Placental epithelial cell (primary cell): ENCODE measurements at places on chromosomes 4 and X. TPM values are rescaled to one million over a fixed set of nuclear protein-coding genes. Genes with fewer than 3 reads are reported as not detected.

The EREG gene
- total RNA-seq = 3.5 and 5.3 TPM in 2 replicates

The TEX13D gene
- not detected in 2 replicates for total RNA-seq

The CCDC158 gene
- total RNA-seq = under 0.01 and 0.11 TPM in 2 replicates

The TKTL2 gene
- total RNA-seq = not detected in 2 replicates

The UGT2B11 gene
- not detected in 2 replicates for total RNA-seq

The NSG1 gene
- total RNA-seq = 102 and 108 TPM in 2 replicates

The CLCN5 gene
- 23.9 and 29.8 TPM in 2 replicates for total RNA-seq

The BEX1 gene
- total RNA-seq = not detected in 2 replicates

The NEIL3 gene
- 2.6 and 4.3 TPM in 2 replicates for total RNA-seq

The MTTP gene
- not detected in 2 replicates for total RNA-seq

The TBX22 gene
- total RNA-seq = not detected in 2 replicates

The GABRB1 gene
- total RNA-seq = under 0.01 and 0.11 TPM in 2 replicates

The CASK gene
- 18.5 and 33.4 TPM in 2 replicates for total RNA-seq

The ATP5ME gene
- 60.2 and 91.5 TPM in 2 replicates for total RNA-seq

The YY2 gene
- total RNA-seq = 0.98 and 1.6 TPM in 2 replicates

The CLDN34 gene
- not detected in 2 replicates for total RNA-seq

The TMEM192 gene
- 3.9 and 15.0 TPM in 2 replicates for total RNA-seq

The PCSK1N gene
- 13.1 and 27.1 TPM in 2 replicates for total RNA-seq

The BEX3 gene
- 56.1 and 146 TPM in 2 replicates for total RNA-seq

The PF4V1 gene
- total RNA-seq = not detected in 2 replicates

The CENPE gene
- 3.5 and 4.2 TPM in 2 replicates for total RNA-seq

The SATL1 gene
- under 0.01 and 0.11 TPM in 2 replicates for total RNA-seq

The UGT2A2 gene
- total RNA-seq = not detected in 2 replicates

The SLC4A4 gene
- 0.11 and 0.39 TPM in 2 replicates for total RNA-seq

The KLHL13 gene
- total RNA-seq = 0.11 and 0.39 TPM in 2 replicates

The AWAT2 gene
- total RNA-seq = not detected in 2 replicates

The PLAC8 gene
- 80.9 and 258 TPM in 2 replicates for total RNA-seq

The EMCN gene
- not detected in 2 replicates for total RNA-seq

The FAM120C gene
- 6.7 and 9.3 TPM in 2 replicates for total RNA-seq

The MAGEA12 gene
- not detected in 2 replicates for total RNA-seq

The TGIF2LX gene
- total RNA-seq = not detected in 2 replicates

The CSN1S1 gene
- total RNA-seq = not detected in 2 replicates

The F11 gene
- total RNA-seq = not detected in 2 replicates

The FIP1L1 gene
- total RNA-seq = 43.9 and 55.0 TPM in 2 replicates

The GPR82 gene
- not detected in 2 replicates for total RNA-seq

The ADGRG2 gene
- total RNA-seq = 0.22 and 0.39 TPM in 2 replicates

The PRICKLE3 gene
- total RNA-seq = 11.4 and 14.3 TPM in 2 replicates

The GLRA3 gene
- total RNA-seq = not detected in 2 replicates

The PLK4 gene
- 4.2 and 6.3 TPM in 2 replicates for total RNA-seq

The GRID2 gene
- total RNA-seq = not detected in 2 replicates

The CYLC1 gene
- not detected in 2 replicates for total RNA-seq

The F8A2 gene
- not detected in 2 replicates for total RNA-seq

The C4orf54 gene
- total RNA-seq = under 0.01 TPM in 1 of 2 replicates, not detected in the other

The SRPX2 gene
- total RNA-seq = 14.1 and 21.9 TPM in 2 replicates

The MAGEA9 gene
- not detected in 2 replicates for total RNA-seq

The BTK gene
- not detected in 2 replicates for total RNA-seq

The RIBC1 gene
- 1.6 TPM in 1 of 2 replicates, not detected in the other for total RNA-seq

The IL15 gene
- not detected in 2 replicates for total RNA-seq

The LAMTOR3 gene
- 27.9 and 56.1 TPM in 2 replicates for total RNA-seq

The PPAT gene
- 7.9 and 13.0 TPM in 2 replicates for total RNA-seq

The FOXP3 gene
- total RNA-seq = 0.54 TPM in 1 of 2 replicates, not detected in the other

The ASB9 gene
- total RNA-seq = 0.65 and 2.0 TPM in 2 replicates

The DDX60 gene
- 2.1 and 5.9 TPM in 2 replicates for total RNA-seq

The UGT8 gene
- total RNA-seq = under 0.01 TPM in 1 of 2 replicates, not detected in the other

The TMEM35A gene
- not detected in 2 replicates for total RNA-seq
